Suppressor macrophage treated with lipopolysaccharide for 4 hours (primary cell): ENCODE measurements at places on chromosomes 3 and 15.

- peak; percentile 85 for DNase-seq
These were observed 128.7 kb upstream of the WNT5A start for GRCh38 chr3:55615694-55616295.

DNA sequence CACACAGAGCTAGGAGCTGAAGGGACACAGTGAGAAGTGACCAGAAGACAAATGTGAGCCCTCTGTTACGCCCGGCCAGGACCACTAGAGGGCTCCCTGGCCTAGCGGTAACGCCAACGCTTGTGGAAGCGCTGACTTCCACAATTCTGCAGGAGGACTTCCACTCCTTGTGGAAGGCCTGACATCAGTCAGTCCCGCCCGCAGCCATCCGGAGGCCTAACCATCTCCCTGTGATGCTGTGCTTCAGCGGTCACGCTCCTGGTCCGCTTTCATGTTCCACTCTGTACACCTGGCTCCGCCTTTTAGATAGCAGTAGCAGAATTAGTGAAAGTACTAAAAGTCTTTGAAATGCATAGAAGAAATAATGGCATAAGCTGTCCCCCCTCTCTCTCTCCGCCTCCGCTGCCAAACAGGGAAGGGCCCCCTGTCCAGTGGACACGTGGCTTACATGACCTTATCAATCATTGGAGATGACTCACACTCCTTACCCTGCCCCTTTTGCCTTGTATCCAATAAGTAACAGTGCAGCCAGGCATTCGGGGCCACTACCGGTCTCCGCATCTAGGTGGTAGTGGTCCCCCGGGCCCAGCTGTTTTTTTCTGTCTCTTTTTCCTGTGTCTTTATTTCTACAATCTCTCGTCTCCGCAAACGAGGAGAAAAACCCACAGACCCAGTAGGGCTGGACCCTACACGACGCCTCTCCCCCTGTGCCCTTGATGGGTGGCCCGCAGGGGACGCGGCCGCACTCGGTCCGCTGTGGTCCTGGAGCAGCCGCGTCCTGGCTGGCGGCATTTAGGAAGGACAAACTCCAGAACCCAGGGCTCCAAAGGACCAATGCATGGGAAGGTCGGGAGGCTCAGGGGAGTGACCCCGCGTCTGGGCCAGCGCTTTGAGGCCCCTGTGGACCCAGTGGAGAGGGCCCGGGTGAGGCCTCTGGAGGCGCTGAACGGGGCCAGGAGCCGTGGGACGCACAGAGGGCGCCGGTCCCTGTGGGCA is 27.0 kb upstream of the RPL32 start:
- peak; percentile 96 for DNase-seq

DNA sequence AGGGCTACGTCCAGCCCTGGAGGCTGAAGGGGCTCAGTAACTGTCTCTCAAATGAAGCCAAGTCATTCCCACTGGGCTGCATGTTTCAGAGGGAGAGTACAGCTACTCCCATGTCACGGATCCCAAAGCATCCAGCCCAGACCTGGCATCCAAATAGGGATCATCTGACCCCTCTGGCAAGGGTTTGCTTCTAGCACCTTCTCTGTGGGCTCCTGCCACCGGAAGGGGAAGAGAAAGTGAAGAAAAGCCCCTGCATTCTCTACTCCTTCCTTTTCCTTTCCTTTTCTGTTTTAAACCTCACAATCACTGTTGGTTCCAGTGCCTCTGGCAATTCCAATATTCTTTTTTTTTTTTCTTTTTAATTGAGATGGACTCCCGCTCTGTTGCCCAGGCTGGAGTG is 64.5 kb upstream of the CTSH start:
- DNase-seq, result peak; percentile 58

GRCh38 chr3:30142946-30143345 is 463.5 kb upstream of the TGFBR2 start:
- no peak for DNase-seq

- no peak for DNase-seq
These were observed 6.3 kb upstream of the MUC20 start for GRCh38 chr3:195714380-195715011.

- DNase-seq, result no peak
These were observed 172.2 kb upstream of the STRIT1 start for GRCh38 chr3:155465664-155466063.

DNA sequence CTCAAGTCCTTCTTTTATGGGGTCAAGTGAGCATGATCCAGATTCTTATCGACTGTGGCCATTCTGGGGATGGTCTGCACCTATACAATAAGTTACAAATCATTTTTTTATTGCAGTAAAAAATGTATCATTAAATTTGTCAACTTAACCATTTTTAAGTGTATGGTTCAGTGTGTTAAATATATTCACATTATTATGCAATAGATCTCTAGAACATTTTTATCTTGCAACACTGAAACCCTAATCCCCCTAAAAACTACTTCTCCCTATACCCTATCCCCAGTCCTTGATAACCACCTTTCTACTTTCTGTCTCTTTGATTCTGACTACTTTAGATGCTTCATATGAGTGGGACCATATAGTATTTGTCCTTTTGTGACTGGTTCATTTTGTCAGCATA is 10.4 kb upstream of the BOC start:
- DNase-seq, result no peak

GRCh38 chr3:51514210-51514609 is 14.4 kb upstream of the DCAF1 start:
- no peak for DNase-seq

DNA sequence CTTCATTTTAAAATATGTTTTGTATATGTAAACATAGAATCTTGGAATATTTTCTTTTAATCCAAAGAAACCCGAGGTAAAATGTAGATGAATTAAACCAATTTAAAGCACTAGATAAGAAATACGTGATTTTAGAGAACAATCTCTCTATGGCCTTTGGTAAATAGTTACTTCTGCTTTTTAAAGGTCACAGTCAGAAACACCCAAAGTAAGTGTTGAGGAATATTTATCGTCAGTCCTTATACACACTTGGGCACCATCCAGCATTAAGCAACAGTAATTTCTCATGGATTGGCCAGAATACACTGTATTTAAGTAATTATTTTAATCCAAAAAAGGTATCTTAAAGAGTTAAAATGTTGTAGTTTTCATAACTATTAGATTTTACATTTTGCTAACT is 713.2 kb downstream of the NLGN1 start:
- peak; percentile 49 for DNase-seq
